SJSA1 (cell line): ENCODE measurements at places on chromosomes 12 and 14. TPM values are rescaled to one million over a fixed set of nuclear protein-coding genes. Genes with fewer than 3 reads are reported as not detected.

DNA sequence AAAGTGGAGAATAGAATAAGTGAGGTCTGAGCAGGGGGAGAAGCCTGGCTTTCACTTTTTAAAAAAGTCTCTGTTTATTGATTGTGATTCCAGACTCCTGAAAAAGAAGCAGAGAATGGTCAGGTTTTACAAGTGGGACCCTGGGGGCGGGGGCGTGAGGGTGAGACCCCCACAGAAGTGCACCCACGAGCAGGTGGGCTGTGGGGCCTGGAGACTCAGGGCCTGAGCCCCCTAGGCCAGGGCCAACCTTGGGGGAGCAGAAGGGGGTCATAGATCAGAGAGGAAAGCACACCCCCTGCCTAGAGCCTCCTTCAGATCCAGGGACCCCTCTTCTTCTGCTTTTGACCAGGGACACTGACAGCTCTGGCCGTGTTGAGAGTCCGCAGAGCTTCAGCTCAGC, 180.3 kb downstream of the ADGRD1 start:
- no peak for DNase-seq
- peaks cover 18% of the 10 kb centered on the region for H3K4me1 ChIP-seq
- no peak overlapping the region for H3K27ac ChIP-seq
- H3K27me3 ChIP-seq: no peaks in the 10 kb centered on the region
- H3K36me3 ChIP-seq: no peaks in the 10 kb centered on the region

GRCh38 chr14:78785265-78785664, 615.1 kb downstream of the NRXN3 start:
- DNase-seq: no peak
- H3K36me3 ChIP-seq: no peaks in the 10 kb centered on the region
- H3K27me3 ChIP-seq: no peaks in the 10 kb centered on the region
- H3K4me3 ChIP-seq: no peak overlapping the region
- H3K4me1 ChIP-seq: peaks cover 3% of the 10 kb centered on the region; the same call in 1 of the 2 replicates

- H3K4me1 ChIP-seq: peaks cover 12% of the 10 kb centered on the region
- DNase-seq: no peak
- no peaks in the 10 kb centered on the region for H3K36me3 ChIP-seq
Observed at GRCh38 chr14:63468294-63468693, 74.9 kb downstream of the PPP2R5E start.

DNA sequence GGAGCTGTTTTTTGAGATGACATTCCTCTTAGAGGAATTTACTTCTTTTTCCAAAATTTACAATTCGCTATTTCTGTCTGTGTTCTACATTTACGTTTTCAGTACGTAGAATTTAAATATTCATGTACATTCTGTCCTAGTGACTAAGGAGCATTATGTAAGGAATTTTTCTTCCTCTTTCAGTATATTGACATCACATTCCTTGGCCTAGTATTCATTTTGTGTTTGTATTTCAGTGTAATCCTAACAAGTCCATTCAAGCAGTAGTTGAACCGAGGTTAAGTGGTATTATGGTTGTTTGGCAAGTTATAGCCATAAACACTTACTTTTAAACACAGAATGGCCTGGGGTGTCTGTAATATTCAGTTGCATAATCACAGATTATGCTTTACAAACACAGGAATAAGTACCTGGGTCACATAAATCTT, 465.2 kb downstream of the PCNX1 start:
- H3K4me3 ChIP-seq: no peak overlapping the region
- H3K4me1 ChIP-seq: peaks cover 22% of the 10 kb centered on the region
- no peaks in the 10 kb centered on the region for H3K36me3 ChIP-seq
- no peaks in the 10 kb centered on the region for H3K27me3 ChIP-seq

- no peaks in the 10 kb centered on the region for H3K27me3 ChIP-seq
- H3K4me3 ChIP-seq: no peak overlapping the region
- H3K36me3 ChIP-seq: no peaks in the 10 kb centered on the region
- peaks cover 13% of the 10 kb centered on the region for H3K4me1 ChIP-seq
- H3K27ac ChIP-seq: no peak overlapping the region
- no peak for DNase-seq
Observed at GRCh38 chr14:99966037-99966835, 99.0 kb upstream of the EVL start.

DNA sequence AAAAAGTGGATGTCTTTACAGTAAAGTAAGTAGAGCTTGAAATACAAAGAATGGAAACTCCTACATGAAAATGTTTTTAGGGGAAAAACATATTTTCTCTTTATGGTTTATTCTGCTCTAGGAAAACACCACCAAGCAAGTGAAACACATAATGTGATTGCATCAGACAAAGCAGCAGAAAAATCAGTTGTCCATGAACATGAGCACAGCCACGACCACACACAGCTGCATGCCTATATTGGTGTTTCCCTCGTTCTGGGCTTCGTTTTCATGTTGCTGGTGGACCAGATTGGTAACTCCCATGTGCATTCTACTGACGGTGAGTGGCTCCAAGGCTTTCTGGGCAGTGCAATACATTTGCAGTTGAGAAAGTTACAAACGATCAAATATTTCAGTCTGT, 42.6 kb upstream of the PLEKHD1 start:
- DNase-seq: no peak
- no peaks in the 10 kb centered on the region for H3K27me3 ChIP-seq
- H3K4me3 ChIP-seq: no peak overlapping the region
- no peaks in the 10 kb centered on the region for H3K4me1 ChIP-seq

DNA sequence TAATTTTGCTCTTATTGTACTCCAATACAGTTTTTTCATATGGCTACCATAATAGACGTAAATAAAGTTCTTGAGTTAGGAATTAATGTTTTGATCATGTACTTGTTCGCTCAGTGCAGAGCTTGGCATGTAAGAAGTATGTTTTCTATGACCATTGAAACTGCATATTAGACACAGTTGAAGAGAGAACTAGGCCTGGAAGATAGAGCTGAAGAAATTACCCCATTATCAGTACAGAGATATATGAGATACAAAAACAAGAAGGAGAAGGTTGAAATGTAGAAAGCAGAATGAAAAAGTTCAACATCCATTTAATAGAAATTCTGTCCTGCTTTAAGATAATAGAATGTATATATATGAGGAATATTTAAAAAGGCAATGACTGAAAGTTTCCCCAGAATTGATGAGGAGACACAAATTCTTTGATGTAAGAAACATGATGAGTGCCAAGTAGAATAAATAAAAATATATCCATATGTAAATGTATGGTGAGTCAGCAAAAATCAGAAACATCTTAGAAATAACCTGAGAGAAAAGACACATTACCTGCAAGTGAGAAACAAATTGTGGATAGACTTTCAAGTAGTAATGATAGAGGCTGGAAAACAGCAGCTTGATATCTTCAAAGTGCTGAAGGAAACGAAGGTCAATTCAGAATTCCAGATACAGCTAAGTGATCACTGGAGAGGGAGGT, 49.1 kb upstream of the ANO4 start:
- no peaks in the 10 kb centered on the region for H3K4me1 ChIP-seq
- no peaks in the 10 kb centered on the region for H3K27me3 ChIP-seq
- H3K36me3 ChIP-seq: no peaks in the 10 kb centered on the region
- H3K4me3 ChIP-seq: no peak overlapping the region

DNA sequence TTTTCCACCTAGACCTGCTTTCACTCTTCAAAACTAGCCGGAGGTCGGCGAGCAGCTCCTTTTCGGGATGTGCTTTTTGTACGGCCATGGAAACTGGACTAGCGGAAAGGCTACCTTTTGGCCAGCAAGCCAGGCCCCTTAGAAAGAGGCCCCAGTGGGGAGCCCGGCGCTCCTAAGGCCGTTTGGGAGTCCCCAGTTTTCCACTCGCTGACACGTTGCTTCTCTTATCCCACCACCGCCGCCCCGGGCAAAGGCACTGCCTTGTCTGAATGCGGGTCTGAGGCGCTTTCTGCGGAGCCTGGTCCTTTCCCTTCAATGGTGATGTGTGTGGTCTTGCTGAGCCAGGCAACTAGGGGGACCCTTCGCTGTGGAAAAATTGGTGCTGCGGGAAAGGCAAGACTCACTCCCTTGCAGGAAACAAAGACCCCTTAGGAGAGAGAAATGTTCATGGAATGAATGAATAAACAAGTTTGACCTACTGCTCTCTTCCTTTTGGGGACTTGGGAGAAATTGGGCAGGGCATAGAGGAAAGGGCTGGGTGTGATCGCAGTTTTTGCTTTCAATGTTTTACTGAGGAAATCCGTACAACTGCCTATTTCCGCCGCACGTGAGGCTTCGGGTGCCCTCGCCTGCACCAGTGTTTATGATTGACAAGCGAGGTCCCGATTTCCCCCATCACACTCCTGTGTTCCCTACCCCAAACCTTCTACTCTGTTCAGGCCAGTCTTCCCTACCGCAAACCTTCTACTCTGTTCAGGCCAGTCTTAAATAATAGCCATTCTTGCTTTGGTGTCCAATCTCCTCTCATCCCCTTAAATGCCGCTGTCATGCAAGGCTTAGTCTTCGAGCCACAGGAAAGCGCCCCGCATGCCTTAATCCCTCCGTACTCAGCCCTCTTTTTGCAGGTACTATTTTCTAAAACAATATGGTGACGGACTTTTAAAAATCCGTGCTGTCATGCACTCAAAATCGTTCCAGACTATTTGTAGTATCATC, 1.0 kb upstream of the SLC38A2 start:
- peak; percentile 83 for DNase-seq
- H3K4me1 ChIP-seq: peaks cover 26% of the 10 kb centered on the region
- H3K36me3 ChIP-seq: peaks cover 40% of the 10 kb centered on the region
- peak overlapping the region; percentile 66 for H3K4me3 ChIP-seq
- H3K27me3 ChIP-seq: no peaks in the 10 kb centered on the region

- H3K27me3 ChIP-seq: no peaks in the 10 kb centered on the region
- H3K27ac ChIP-seq: no peak overlapping the region
- peaks cover 67% of the 10 kb centered on the region for H3K36me3 ChIP-seq
Observed at GRCh38 chr12:49057888-49058287, 2.7 kb downstream of the KMT2D start.

DNA sequence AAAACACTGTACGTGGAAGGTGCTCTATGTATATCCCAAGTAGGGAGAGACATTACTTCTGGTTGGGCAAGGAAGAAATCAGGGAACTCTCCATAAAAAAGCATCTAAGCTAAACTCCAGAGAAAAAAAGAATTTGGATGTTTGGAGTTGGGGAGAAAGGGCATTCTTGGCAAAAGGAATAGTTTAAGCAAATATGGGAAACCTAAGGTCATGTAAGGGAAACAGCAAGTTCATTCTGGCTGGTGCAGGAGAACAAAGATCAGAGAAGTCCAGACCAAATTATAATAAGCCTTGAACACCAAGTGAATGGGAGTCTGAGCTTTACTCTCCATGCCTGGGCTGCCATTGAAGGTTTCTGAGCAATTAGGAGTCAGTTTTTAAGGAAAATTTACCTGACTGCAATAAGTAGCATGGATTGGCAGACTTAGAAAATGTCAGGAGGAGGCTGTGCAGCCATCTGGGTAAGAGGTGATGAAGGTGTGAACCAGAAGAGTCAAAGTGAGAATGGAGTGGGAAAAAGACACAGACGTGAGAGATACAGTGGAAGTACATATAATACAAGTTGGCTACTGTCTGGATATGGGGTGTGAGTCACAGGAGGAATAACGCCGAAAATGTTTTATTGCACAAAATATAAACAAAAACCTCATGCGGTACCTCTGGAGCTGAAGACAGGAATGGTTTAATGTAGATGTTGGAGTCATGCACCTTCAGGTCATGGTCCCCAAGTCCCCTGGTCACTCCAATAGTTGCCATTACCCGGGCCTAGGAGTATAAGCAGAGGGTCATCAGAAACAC, 222.6 kb downstream of the MON2 start:
- peaks cover 34% of the 10 kb centered on the region for H3K4me1 ChIP-seq
- no peaks in the 10 kb centered on the region for H3K36me3 ChIP-seq
- no peaks in the 10 kb centered on the region for H3K27me3 ChIP-seq
- H3K27ac ChIP-seq: no peak overlapping the region
- H3K4me3 ChIP-seq: no peak overlapping the region

DNA sequence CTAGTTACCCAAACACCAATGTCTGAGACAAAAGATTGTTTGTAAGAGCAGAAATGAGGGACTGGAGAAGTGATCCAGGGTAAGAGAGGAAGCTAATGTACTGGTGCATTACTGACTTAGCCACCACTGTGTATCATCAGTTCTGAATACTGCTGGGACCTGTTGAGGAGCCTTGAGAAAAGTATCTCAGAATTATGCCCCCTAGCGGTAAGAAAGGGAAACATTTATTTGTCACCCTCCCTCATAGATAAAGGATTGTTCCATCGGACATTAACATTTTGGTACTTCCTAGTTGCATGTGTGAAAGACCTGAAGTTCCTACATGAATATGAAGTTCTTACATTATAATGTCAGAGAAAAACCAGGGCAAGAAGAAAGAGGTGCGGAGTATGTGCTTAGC, 612.5 kb downstream of the FSCB start:
- H3K4me3 ChIP-seq: no peak overlapping the region
- no peaks in the 10 kb centered on the region for H3K27me3 ChIP-seq
- H3K27ac ChIP-seq: no peak overlapping the region
- no peaks in the 10 kb centered on the region for H3K36me3 ChIP-seq
- no peaks in the 10 kb centered on the region for H3K4me1 ChIP-seq
- no peak for DNase-seq

DNA sequence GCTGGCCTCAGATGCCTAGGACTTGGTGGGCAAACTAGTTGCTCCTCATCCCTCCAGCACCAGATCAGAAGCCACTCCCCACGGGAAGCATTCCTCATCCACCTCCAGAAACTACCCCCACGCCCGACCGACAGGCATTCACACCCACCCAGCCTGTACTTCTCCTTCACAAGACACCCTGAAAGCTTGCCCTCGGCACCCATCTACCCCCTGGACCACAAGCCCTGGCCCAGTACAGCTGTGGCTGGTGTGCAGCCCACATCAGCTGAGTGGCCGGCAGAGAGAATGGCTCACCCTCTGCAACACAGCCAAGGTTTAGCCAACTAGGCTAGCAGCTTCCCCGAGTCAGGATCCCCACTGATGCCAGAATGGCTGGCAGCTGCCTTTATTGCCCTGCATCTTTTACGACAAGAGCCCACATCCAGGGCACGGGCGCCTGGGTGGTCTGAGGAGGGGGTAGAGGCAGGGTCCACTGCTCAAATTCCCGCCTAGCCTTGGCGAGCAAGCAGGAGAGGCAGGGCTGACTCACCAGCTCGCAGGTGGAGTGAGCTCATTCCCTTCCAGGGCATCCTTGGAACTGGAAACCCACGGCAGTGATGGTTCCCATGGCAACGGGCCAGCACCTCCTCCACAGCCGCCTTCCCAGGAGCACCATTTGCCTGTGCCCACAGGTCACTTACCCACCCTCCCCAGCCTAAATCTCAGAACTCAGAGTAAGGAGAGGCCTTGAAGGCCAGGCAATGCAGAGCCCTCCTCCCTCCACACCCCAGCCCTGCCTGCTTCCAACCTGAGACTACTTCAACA, 17.1 kb downstream of the ACTN1 start:
- no peak overlapping the region for H3K27ac ChIP-seq
- peak; percentile 48 for DNase-seq
- H3K4me3 ChIP-seq: no peak overlapping the region
- no peaks in the 10 kb centered on the region for H3K27me3 ChIP-seq
- H3K4me1 ChIP-seq: peaks cover 86% of the 10 kb centered on the region

DNA sequence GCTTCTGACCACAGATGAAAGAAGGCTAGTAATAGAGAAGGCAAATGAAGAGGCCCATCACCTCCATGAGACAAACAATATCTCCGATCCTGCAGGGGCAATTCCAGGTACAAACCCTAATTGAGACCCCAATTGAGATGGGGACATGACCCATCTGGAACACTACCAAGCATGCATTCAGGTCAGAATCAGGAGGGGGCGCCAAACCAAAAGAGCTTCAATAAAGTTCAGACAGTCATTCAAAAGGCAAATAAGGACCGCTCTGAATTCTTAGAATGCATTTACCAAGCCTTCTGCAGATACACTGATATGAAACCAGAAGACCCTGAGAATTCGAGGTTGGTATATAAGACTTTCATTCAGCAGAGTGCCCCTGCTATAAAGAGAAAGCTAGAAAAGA, 10.2 kb upstream of the EDDM3B start:
- H3K27ac ChIP-seq: no peak overlapping the region
- no peak overlapping the region for H3K4me3 ChIP-seq
- H3K36me3 ChIP-seq: no peaks in the 10 kb centered on the region
- no peaks in the 10 kb centered on the region for H3K27me3 ChIP-seq

SIX6 gene
- not detected in 2 replicates for total RNA-seq

NEMP1 gene
- total RNA-seq: 31.5 and 40.3 TPM in 2 replicates
